ENCODE measurements at places on chromosomes 2 and 18. TPM values are rescaled to one million over a fixed set of nuclear protein-coding genes. Genes with fewer than 3 reads are reported as not detected.

Gene CXCR1
- not detected for total RNA-seq

DNA sequence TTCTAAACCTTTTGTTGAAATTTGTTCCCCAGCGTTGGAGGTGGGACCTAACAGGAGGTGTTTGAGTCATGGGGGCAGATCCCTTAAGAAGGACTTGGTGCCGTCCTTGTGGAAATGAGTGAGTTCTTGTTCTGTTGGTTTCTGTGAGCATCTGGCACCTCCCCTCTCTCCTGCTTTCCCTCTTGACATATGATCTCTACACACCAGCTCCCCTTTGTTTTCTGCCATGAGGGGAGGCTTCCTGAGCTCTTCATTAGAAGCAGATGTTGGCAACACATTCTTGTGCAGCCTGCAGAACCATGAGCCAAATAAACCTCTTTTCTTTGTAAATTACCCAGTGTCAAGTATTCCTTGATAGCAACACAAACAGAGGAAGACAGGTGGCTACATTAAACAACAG is 23.8 kb downstream of the NABP1 start:
- no peak for DNase-seq
- H3K4me3 ChIP-seq: no peak overlapping the region
- no peaks in the 10 kb centered on the region for H3K36me3 ChIP-seq
- H3K27ac ChIP-seq: no peak overlapping the region

GRCh38 chr2:96265349-96265839 is 403 bp downstream of the TMEM127 start:
- H3K4me3 ChIP-seq: peak overlapping the region; percentile 89
- H3K27ac ChIP-seq: no peak overlapping the region

- H3K4me1 ChIP-seq: peaks cover 7% of the 10 kb centered on the region
- H3K36me3 ChIP-seq: no peaks in the 10 kb centered on the region
- H3K4me3 ChIP-seq: no peak overlapping the region
- DNase-seq: no peak
Observed at GRCh38 chr2:151159109-151159662, 102.5 kb downstream of the RBM43 start.

- no peak for DNase-seq
- H3K27ac ChIP-seq: no peak overlapping the region
- peaks cover 3% of the 10 kb centered on the region for H3K4me1 ChIP-seq
- no peaks in the 10 kb centered on the region for H3K36me3 ChIP-seq
- no peaks in the 10 kb centered on the region for H3K27me3 ChIP-seq
- no peak overlapping the region for H3K4me3 ChIP-seq
Observed at GRCh38 chr18:59921384-59921891, 21.6 kb downstream of the PMAIP1 start.

All from H1 (cell line).